SIG-M5 (cell line): ENCODE measurements at places on chromosomes 6 and 20.

- no peak for DNase-seq
Observed at GRCh38 chr6:53794137-53794719, 577 bp upstream of the LRRC1 start.

DNA sequence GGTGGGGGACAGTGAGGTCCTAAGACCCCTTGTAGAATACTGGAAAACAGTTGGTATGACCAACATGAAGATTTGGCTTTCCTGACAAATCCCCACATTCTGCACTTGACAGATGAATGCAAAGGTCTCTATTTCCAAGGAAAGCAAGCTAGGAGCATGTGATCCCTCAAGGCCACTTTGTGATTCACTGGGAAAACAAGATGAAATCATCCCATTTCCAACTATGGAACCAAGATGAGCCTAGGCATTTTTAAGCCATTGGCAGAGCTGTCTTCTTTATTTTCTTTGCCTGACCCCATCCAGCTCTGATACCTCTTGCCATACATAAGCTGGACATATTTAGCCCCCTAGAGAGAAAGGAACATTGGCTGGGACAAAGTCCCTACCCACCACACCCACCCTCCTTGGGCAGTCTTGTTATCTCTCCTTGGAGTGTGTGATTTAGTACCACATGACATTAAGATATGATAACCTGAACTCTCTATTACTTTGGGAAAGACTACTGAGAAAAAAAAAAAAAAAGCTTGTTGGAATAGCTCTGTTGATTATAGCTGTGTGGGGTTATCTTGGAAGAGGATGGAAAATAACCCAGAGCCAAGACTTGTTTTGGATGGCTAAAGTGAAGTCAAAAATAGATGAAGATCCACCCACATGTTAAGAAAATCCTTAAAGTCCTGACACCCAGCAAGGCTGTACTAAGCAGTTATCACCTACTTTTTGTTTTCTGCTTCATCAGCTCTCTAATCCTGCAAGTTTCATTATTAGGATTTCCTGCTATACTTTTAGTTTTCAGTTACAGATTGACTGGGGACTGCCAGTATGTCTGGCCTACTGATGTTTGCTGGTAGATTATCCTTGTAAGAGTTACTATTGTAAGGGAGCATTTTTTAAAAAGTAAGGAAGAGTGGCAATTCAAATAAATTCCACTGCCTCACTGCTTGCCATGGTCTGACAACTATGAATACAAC is 90.1 kb upstream of the PREP start:
- no peak for DNase-seq

DNA sequence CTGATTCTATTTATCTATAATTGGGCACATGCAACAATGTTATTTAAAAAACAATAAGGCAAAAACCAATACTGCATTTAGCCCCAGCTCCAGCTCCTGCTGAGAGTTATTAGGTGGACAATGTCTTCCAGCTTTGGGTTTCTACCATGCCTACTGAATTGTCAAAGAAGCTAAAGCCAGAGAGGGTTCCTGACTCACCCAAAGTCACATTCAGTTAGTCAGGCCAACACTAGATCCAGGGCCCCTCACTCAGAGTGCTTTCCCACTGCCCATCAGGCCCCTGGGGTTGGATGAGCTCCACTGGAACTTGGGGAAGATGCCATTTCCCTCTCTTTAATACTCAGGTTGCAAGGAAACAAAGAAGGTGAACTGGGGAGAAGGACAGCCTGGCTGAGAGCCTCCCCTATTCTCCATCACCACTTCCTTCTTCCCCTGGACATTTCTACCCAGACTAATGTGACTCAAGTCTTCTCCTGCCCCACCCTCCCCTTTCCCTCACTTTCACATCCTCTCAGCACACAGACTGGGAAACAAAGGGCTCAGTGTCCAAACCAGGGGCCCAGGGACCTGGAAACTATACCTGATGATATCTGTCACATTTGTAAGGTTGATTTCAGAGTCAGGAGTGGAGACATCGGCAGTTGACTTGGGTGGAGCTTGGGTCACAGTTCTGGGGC is 6.0 kb downstream of the TREM1 start:
- no peak for DNase-seq

- DNase-seq, result no peak
Observed at GRCh38 chr6:22473991-22474682, 95.2 kb upstream of the HDGFL1 start.

GRCh38 chr6:1625794-1626435 is 16.2 kb downstream of the FOXC1 start:
- DNase-seq, result no peak

GRCh38 chr20:62061851-62062423 is 3.7 kb downstream of the TAF4 start:
- DNase-seq, result no peak

DNA sequence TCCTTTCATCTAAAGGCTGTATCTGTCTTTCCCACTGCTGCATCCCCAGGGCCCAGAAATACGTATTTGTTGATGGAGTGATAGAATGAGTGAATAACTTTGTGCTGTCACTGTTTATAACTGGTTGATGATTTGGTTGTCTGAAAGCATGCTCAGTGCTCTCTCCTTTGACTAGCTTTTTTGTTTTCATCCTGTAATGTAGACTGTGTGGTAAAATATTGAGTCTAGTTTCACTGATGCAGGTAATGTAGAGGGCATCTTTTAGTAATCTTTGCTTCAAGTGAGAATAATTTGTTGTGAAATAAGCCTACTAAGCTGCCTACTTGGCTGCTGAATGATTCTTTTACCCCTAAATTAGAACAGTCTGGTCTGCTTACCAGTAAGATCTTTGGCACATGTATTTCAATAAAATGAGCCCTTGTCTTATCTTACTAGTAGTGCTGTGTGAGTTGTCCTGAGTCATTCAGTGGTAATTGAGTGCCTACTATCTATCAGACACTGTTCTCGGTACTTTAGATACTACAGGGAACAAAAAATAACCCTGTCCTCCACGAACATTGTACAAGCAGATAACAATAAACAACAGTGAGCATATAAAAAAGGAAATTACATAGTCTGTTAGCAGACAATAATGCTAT is 39.9 kb downstream of the MAPK14 start:
- no peak for DNase-seq

DNA sequence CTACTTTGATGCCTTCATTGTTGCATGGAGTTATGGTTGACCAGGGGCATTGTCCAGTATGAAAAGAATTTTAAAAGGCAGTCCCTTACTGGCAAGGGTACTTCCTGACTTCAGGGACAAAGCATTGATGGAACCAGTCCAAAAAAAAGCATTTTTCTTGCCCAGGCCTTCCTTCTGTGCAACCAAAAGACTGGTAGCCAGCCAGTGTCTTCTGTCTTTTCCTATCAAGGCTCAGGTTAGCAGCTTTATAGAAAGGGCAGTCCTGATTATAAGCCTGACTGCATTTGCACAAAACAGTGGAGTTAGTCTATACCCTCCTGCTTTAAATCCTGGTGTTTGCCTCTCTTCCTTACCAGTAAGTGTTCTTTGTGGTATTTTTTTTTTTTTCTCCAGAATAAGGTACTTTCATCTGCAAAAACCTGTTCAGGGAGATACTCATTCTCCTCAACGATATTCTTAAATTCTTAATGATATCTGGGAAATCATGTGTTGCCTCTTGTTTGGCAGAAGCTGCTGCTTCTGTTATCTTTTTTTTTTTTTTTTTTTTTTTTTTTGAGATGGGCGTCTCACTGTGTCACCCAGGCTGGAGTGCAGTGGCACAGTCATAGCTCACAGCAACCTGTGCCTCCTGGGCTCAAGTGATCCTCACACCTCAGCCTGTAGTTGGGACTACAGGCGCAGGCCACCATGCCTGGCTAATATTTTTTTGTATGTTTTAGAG is 33.9 kb downstream of the SCAF8 start:
- DNase-seq, result no peak

DNA sequence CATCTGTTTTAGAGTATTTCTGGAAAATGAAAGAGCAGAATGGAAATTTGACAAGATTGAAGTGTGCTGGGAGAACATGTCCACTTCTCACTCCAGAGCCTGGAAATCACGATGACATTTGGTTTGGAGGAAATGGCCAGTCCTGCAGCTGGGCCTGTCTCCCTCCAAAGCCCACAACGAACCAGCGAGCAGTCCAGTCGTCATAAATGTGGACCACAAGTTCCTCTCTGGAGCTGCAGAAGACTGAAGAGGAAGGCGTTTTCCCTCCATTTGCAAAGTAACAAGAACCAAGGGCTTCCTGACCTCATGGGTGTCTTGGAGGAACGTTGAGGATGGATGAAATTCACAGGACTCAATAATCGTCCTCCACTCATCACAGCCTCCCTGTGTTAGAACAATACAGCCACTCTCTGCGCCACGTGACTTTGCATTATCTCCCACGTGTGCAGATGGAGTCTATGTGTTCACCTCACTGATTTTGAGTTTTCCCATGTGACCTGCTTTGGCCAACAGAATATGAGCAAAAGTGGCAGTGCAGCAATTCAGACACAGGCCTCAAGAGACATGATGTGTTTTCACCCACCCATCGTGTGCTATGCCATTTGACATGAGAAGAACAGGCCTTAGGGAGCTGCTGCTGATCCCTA is 9.1 kb upstream of the SPATS1 start:
- DNase-seq, result no peak

GRCh38 chr6:113732384-113732966 is 124.7 kb upstream of the MARCKS start:
- no peak for DNase-seq

GRCh38 chr6:133641104-133641503 is 247.8 kb upstream of the TCF21 start:
- DNase-seq, result no peak

- no peak for DNase-seq
Observed at GRCh38 chr6:69775941-69776340, 20.9 kb downstream of the LMBRD1 start.

- DNase-seq, result no peak
Observed at GRCh38 chr6:155273431-155273830, 9.6 kb downstream of the CLDN20 start.

DNA sequence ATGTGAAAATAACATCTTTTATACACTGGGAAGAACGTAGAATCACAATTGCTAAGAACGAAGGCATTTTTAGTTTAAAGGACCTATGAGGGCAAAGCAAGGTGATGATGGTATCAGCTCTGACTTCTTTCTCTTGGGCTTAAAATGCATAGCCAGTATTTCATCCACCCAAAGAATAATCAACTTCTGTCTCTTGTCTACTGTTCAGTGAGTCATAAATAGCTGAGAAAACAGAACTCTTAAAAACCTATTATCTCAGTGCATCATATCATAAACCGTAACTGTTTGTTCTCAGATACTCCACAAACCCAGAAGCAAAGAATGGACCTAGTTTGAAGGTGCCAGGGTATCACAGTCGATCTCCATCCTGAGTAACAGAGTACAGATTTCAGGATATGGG is 5.2 kb downstream of the PHF10 start:
- DNase-seq, result no peak

DNA sequence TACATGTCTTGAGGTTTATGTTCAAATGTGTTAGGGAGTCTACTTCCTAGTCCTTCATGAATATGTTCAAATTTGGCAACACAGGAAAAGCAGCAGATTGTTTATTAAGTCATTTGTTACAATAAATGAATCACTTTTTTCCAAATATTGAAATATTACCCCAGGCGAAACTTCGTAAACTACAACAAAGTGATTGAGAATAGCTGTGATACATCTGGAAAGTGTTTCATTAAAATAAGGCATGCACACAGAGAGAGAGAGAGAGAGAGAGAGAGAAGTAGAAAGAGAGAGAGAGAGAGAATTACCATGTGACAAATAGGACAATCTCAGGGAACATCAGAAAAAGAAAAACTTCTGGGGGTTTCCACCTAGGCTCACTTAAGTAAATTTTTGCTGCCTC is 363.1 kb upstream of the PTCHD4 start:
- DNase-seq, result no peak

- DNase-seq, result no peak
Observed at GRCh38 chr20:31537890-31538289, 23.6 kb downstream of the HM13 start.

GRCh38 chr20:40930561-40930960 is 98.1 kb upstream of the TOP1 start:
- no peak for DNase-seq

DNA sequence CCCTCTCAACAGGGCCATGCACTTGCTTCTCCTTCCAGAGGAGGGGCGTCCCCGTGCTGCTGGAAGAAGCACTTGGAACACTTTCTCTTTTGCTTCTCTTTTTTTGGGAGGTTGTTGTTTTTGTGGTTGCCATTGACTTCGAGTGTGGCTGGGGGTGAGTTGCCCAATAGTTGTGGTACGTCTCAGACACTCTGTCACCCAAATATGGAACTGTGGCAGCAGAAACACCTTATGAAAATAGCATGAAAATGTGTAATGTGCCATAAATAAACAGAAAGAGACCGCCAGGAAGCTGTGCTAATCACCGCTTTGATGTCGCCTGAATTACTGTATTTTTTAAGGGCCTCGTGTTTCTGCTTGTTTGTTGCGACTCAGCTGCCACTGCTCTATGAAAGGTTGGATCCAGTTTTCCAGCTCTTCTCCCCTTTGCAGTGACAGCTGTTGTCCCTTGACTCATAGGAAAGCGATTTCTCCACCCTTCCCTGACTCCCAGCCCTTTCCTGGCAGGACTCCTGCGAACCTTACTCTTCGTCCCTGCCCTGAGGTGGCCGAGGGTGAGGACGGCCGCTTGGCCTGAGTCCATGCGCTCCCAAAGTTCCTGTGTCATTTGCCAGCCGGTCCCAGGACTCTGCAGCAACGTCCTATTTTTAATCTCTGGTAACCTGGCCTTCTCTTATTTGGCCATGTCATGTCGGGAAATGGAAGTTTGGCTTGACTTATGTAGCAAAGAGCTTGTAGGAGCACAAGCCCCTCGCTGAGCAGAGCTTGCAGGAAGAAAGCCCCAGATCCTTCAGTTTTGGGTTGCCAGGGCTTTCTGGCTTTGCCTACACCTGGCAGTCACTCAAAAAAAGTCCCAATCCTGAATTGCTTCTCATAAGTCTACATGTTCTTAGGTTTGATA is 694.6 kb downstream of the QKI start:
- DNase-seq, result no peak

DNA sequence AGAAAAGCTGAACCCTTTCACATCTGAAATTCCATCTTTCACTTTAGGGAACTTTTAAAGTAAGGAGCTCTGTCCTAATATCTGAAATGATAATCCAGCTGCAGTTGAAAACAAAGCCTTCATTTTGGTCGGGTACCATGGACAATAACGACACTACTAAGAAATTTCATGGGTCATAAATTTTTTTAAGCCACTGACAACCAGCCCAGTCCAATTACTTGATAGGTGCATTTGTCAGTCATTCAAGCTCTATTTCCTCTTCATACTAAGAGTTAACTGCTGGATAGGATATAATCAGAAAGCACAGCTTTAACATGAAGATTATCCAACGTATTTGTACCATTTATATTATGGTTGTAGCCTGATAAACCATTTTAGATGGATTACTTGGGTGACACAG is 52.5 kb downstream of the MMUT start:
- DNase-seq, result no peak

GRCh38 chr6:169800116-169800667 is 48.8 kb downstream of the ERMARD start:
- DNase-seq, result no peak
